ENCODE measurements at places on chromosomes 5 and 9.

- DNase-seq = no peak
Measured at GRCh38 chr9:120001536-120001935, 578.4 kb downstream of the CDK5RAP2 start.

GRCh38 chr5:2194949-2195348 lies 312.2 kb upstream of the IRX4 start:
- no peak for DNase-seq

- DNase-seq = no peak
Measured at GRCh38 chr5:123157791-123158581, 68.9 kb downstream of the PRDM6 start.

GRCh38 chr9:102209176-102209575 lies 470.7 kb upstream of the GRIN3A start:
- no peak for DNase-seq

GRCh38 chr9:134282138-134282650 lies 44.1 kb upstream of the RXRA start:
- no peak for DNase-seq

GRCh38 chr9:7347556-7347955 lies 452.0 kb downstream of the DMAC1 start:
- DNase-seq = no peak

GRCh38 chr5:6405591-6405990 lies 27.2 kb upstream of the MED10 start:
- DNase-seq = no peak

- no peak for DNase-seq
Measured at GRCh38 chr9:84152204-84152603, 171.6 kb downstream of the RMI1 start.

- DNase-seq = no peak
Measured at GRCh38 chr9:109001275-109001676, 12.0 kb downstream of the CTNNAL1 start.

GRCh38 chr5:163943546-163943945 lies 438.1 kb downstream of the MAT2B start:
- DNase-seq = no peak

- no peak for DNase-seq
Measured at GRCh38 chr5:124599028-124599973, 147.1 kb downstream of the ZNF608 start.

GRCh38 chr9:135016037-135016640 lies 71.3 kb upstream of the OLFM1 start:
- DNase-seq = no peak

All from stimulated activated CD4-positive, alpha-beta T cell treated with anti-CD3 and anti-CD28 coated beads, Interleukin-1b, Interleukin-23, amount 100 ng/mL, for 1 hour (primary cell).